ENCODE measurements at places on chromosomes 6 and 20.

DNA sequence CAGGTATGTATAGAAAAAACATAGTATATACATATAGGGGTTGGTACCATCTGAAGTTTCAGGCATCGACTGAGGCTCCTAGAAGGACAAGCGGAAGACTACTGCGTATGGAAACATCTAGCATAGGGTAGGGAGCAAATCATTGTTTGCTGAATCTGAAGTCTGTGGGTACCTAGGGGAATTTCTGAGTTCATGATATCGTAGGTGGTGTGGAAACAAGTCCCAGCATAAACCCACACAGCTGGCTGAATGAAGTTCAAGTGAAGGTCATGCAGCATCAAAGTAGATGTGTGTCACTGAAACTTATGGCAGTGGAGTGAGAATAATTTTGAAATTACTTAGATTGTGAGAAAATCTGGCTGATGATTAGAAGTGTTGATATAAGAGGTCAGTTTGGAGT, 39.4 kb downstream of the MAP7 start:
- DNase-seq: no peak

GRCh38 chr20:61845233-61845671, 220.4 kb downstream of the TAF4 start:
- DNase-seq: no peak

- DNase-seq: no peak
Observed at GRCh38 chr20:60691966-60692615, 560.0 kb upstream of the CDH4 start.

- DNase-seq: no peak
Observed at GRCh38 chr6:88629838-88630494, 333.5 kb downstream of the RNGTT start.

- no peak for DNase-seq
Observed at GRCh38 chr20:8331740-8332412, 199.8 kb downstream of the PLCB1 start.

- no peak for DNase-seq
Observed at GRCh38 chr20:50272030-50272723, 81.5 kb downstream of the CEBPB start.

- DNase-seq: no peak
Observed at GRCh38 chr6:46421939-46422338, 69.3 kb downstream of the RCAN2 start.

DNA sequence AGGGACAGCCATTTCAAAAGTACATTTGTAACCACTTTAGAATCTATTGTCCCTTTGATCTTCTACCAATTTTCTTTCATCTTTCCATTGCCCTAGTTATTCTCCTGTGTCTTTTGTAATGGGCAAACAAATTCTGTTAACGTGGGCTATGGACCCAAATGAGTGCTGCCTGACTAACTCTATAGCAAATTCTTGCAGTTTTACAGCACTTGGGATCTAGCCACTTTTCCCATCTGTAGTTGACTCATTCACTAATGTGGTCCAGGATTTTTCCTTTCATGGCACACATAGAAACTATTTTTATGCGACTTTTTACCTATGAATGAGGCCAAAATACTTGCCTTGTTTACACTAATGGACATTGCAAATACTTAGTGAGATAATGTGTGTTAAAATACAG, 52.0 kb downstream of the GRIK2 start:
- no peak for DNase-seq

GRCh38 chr6:45816674-45817297, 198.9 kb downstream of the CLIC5 start:
- no peak for DNase-seq

GRCh38 chr20:3651204-3651962, 11.8 kb downstream of the GFRA4 start:
- DNase-seq: no peak

DNA sequence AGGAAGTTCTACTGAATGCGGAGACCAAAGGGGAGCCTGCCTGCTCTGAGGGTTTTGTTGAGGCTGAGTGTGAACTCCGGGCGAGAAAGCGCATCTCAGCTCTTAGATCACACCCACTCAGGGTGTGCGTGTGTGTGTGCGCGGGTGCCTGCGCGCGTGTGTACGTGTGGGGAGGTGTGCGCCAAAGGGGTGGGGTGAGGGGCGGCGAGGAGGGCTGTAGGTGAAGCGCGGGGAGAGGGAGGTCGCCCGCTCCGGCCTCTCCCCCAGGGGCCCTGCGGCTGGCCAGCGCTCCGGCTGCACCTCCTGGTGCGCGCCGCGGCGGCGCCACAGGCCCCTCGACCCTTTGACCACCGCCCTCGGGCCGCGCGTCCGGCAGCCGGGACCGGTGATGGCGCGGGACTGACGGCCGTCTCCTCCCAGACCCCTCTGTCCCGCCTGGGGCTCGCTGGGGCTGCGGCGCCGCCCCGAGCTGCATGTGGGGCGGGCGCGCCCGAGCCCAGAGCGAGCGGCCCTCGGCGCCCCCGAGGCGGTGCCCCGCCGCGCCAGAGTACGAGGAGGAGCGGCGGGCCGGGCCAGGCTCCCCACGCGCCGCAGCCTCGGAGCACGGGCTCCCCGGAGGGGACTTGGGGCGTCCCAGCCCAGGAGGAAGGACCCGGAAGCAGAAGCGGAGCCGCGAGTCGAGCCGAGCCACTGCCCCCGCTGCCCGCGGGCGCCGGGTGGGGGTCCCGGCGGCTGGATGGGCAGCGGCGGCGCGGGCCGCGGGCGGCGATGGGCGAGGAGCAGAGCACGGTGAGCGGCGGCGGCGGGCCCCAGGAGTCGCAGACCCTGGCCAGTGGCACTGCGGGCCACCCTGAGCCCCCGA, at the start of gene RNF217:
RNF217 (plus strand) TSS at position 661 of the 862 bp plus-strand sequence; CDS start at position 769, 108 bp downstream.
- DNase-seq: no peak

GRCh38 chr6:167481307-167481926, 156.5 kb downstream of the TTLL2 start:
- DNase-seq: no peak

- DNase-seq: no peak
Observed at GRCh38 chr6:7144872-7145584, 37.3 kb downstream of the RREB1 start.

- DNase-seq: no peak
Observed at GRCh38 chr6:134312038-134312660, 5.8 kb downstream of the SGK1 start.

GRCh38 chr6:39951716-39952115, 17.5 kb upstream of the MOCS1 start:
- no peak for DNase-seq

DNA sequence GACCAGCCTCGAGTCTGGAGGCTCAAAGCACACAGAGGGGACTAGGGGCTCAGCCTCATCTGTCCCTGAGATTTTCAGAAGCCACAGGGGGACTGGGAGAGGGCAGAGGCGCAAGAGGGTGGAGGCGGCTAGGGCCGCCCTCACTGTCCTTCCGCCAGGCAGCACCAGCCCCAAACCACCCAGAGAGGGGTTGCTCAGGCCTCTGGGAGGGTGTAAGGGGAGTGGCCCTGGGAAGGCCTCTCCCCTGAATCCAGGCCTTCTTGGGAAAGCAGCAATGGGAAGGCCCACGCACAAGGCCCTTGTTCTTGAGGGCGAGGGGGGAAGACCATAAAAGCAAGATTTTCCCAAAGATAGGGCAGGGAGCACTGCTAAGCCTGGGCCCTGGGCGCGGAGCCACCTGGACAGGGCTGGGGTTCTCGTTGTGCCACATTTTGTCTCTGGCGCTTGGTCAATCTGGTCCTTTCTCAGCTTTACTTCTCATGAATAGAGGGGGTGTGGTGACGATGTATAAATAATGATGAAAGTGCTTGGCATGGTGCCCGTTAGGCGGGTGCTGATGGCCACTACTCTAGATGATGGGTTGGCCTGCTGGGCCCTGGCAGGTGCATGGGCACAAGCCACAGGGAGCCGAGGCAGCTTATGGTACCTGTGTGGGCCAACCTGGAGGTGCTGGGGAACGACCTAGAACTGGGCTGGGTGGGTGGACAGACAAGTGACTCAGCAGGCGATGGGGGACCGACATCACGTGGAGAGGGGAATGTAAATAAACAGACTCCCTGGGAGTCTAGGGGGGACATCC, 4.8 kb downstream of the SAMD10 start:
- no peak for DNase-seq

GRCh38 chr6:100774681-100775080, 106.4 kb downstream of the ASCC3 start:
- no peak for DNase-seq

GRCh38 chr20:57701651-57702050, 8.2 kb downstream of the PMEPA1 start:
- DNase-seq: no peak

- no peak for DNase-seq
Observed at GRCh38 chr20:11919581-11919980, 1.9 kb downstream of the BTBD3 start.

DNA sequence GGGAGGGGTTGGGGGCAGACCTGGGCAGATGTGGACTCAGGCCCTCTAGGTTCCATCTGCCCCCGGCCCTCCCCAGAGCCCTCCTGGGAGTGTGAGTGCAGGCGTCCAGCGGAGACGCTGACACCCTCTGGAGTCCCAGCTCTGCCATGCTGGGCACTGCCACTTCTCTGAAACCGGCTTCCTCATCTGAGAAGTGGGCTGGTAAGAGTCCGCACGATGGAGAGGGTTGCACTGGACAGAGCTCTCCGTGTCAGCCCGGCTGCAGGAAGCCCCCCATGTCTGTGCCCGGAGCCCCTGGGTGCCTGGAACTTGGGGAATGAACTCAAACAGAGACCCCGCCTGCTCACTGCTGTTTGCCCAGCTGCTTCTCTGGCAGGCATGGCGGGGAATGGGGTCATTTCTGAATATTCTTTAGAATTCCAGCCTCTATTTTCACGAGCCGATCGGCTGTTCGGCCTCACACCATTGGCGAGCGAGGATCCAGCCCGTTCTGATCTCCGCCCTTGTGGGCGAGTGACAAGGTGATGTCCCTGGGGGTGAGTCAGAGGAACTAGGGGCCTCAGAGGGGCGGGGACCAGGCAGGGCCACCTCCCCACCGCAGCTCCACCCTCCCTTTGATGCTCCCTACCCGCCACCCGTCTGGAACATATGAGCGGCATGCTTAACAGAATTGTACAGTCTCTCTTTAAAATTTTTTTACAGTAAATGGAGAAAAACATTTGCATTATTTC, 47.8 kb upstream of the GATA5 start:
- DNase-seq: peak; percentile 25

- no peak for DNase-seq
Observed at GRCh38 chr20:24501764-24502556, 32.5 kb downstream of the SYNDIG1 start.

GRCh38 chr6:142819603-142820337, 125.2 kb downstream of the HIVEP2 start:
- DNase-seq: peak; percentile 47

DNA sequence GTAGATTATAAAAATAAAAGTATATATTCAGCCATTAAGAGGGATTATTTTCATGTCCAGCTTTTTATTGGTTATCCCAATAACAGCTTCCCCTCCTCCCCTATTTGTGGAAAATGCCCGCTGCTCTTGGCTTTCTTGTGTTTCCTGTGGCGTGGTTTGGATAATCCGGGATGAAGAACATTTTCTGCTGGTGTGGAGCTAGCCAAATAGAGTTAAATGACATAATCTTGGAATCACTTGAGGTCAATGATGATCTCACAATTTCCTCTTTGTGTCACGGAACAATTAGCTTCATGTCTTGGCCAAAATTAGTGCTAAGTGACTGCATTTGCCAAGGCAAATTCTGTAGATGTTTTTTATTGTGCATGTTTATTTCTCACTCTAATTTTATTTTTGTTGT, 394.0 kb downstream of the LAMA2 start:
- no peak for DNase-seq

- DNase-seq: no peak
Observed at GRCh38 chr20:32670773-32671455, 2.8 kb downstream of the C20orf203 start.

- no peak for DNase-seq
Observed at GRCh38 chr6:113049190-113049589, 702.1 kb downstream of the RFPL4B start.

- no peak for DNase-seq
Observed at GRCh38 chr6:150713487-150713886, 113.8 kb downstream of the PLEKHG1 start.

GRCh38 chr6:39409889-39410288, 87.4 kb upstream of the KCNK16 start:
- no peak for DNase-seq

- no peak for DNase-seq
Observed at GRCh38 chr20:14148042-14148441, 152.7 kb downstream of the MACROD2 start.

DNA sequence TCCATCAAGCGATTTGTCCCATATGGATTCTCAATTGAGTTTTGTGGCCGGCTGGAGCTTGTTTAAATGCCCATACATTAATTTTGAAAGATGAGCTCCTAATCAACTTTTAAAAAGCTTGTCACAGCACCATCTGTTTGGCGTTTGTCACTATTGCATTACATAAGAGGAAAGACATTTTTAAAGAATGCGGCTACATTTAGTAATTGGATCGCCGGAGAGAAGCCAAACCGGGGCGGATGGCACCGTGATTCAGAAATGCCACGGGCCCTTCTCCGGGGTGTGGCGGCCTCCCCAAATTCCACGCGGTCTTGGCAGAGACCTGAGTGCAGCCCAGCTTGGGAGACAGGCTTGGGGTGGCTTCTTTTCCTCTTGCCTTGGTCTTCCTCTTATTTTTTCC, 67.7 kb upstream of the ZNFX1 start:
- no peak for DNase-seq

GRCh38 chr6:28134716-28135115, 7.0 kb upstream of the ZKSCAN8 start:
- DNase-seq: no peak

DNA sequence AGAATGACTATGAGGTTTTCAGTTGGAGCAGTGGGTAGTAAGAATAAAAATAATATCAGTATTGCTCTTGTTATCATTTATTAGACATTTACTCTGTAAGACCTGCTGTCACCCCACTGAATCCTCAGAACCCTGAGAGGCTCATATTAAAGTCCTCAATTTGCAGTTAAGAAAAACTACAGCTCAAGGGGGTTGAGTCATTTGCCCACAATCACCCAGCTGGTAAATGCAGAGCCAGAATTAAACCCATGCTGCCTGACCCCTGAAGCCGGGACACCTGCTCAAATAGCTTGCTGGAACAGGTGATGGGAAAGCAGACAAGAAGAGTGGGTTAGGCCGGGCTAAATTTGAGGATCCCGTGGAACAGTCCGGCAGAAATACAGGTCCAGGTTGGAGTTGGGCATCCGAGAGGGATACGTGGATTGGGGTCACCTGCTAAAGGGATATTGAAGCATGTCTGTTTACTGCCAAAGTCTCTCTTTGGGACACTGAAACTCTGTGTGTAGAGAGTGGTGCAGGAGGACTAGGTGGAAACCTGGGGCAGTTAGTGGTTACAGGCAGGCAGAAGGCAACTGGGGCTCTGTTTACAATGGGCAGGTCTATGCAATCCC, 344.1 kb downstream of the CDC5L start:
- DNase-seq: no peak

- DNase-seq: no peak
Observed at GRCh38 chr6:112150363-112150762, 63.0 kb downstream of the FAM229B start.

GRCh38 chr6:88810089-88810488, 153.3 kb downstream of the RNGTT start:
- DNase-seq: no peak

DNA sequence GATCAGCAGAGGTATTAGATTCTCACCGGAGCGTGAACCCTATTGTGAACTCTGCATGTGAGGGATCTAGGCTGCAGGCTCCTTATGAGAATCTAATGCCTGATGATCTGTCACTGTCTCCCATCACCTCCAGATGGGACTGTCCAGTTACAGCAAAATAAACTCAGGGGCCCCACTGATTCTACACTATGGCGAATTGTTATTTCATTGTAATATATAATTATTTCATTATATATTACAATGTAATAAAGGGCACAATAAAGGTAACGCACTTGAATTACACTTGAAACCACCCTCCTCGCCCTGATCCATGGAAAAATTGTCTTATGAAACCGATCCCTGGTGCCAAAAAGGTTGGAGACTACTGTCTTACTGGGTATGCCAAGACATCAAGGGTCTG, 18.6 kb downstream of the PRKN start:
- DNase-seq: no peak

Data from CD4-positive, alpha-beta T cell treated with Interleukin-15 for 4 hours (primary cell).